ENCODE measurements at places on chromosomes 11 and 22.

GRCh38 chr11:68006606-68007166 lies 2.8 kb upstream of the UNC93B1 start:
- no peak for DNase-seq

DNA sequence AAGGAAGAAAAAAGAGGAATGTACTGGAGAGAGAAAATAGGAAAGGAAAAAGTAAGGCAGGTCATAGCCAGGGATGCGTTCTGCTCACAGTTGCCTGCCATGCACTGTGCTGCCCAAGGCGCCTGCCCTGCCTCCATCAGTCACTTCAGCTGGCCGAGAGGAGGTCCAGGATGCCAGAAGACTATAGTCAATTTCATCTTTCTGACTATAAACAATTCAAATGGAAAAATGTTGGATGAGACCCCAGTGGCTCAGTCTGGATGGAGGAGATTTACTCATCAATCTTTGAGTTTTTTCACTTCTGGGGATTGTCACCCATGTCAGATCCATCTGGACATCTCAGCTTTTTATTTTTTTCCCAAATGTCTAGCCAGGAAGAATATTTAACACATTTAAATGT lies 36.7 kb upstream of the CLMP start:
- no peak for DNase-seq

DNA sequence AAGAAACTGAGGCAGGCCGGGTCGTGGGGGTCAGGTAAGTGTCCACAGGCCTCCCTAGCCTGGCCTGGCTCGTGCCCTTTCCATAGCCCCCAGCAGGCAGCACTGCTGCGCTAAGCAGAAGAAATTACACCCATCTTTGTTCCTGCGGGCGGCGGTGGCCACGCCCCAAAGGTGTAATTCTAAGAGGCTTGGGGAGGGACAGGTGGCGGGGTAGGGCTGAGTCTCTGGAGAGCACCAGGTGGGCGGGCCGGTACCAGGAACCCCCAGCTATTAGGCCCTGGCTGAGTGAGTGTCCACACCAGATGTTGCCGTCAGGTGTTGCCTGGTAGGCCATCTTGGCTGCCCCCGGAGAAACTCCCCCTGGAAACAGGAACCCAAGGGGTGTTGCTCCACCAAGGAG lies 12.3 kb upstream of the ARAP1 start:
- DNase-seq: peak; percentile 92

DNA sequence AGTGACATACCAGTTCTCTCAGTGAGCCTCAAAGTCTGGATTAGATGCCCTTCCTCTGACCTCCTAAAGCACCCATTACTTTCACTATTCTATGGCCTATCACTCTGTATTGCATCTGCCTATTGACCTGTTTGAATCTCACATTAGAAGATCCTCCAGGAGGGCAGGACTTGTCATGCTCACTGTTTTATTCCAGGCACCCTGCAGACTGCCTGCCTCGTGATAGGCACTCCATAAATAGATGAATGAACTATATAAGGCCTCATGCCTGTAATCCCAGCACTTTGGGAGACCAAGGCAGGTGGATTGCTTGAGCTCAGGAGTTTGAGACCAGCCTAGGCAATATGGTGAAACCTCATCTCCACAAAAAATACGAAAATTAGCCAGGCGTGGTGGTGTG lies 160.1 kb upstream of the CADM1 start:
- no peak for DNase-seq

- no peak for DNase-seq
Observed at GRCh38 chr11:43521471-43521870, 159.1 kb upstream of the HSD17B12 start.

- peak; percentile 18 for DNase-seq
Observed at GRCh38 chr22:49633010-49633324, 194.7 kb downstream of the BRD1 start.

- DNase-seq: no peak
Observed at GRCh38 chr11:60362241-60362640, 16.1 kb upstream of the MS4A7 start.

DNA sequence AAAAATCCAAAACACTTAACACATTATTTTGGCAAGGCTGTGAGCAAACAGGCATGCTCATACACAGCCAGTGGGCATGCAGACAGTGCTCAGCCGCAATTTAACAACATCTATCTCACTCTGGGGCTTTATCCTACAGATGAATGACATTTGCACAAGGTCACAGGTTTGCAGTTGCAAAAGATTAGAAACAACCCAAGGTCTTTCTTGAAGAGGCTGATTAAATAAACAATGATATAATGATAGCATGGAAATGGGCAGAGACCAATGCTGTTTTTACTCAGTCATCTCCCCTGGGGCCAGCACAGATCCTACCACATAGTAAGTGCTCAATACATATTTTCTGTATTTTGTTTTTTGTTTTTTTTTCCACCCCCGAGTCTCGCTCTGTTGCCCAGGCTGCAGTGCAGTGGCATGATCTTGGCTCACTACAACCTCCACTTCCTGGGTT lies 9.4 kb downstream of the A4GALT start:
- DNase-seq: no peak

- peak; percentile 22 for DNase-seq
Observed at GRCh38 chr22:17970201-17970708, 54.1 kb downstream of the MICAL3 start.

DNA sequence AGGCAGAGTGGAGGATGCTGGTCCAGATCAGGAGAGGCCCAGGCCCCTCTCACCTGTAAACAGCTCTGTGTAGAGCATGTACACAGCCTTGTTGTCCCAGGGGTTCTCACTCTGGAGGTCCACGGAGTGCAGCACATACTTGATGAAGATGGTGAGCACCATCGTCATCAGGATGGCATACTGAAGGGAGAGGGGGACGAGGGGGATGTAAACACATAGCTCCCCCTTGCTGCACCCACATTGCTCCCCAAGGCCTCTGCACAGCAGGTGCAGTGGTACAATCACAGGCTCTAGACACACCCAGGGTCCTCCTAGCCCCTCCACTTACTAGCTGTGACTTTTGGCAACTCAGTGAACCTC lies 2.9 kb downstream of the SYVN1 start:
- no peak for DNase-seq

DNA sequence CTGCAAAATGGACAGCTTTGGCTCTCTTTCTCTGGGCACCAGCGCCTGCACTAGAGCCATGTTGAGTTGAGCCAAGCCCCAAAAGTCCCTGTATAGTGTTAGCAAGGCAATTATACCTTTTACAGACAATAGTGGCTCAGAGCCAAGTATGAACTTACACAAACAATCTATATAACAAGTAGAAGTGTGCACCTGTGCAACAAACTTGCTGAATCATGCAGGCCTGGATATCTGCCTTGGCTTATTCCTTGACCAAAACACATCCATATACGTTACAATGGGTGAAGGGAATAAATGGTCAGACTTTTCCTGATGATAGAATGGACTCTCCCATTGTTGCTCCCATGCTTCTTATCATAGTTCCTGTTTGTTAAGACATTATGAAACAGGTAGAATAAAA lies 3.8 kb upstream of the OR52I2 start:
- peak; percentile 38 for DNase-seq

DNA sequence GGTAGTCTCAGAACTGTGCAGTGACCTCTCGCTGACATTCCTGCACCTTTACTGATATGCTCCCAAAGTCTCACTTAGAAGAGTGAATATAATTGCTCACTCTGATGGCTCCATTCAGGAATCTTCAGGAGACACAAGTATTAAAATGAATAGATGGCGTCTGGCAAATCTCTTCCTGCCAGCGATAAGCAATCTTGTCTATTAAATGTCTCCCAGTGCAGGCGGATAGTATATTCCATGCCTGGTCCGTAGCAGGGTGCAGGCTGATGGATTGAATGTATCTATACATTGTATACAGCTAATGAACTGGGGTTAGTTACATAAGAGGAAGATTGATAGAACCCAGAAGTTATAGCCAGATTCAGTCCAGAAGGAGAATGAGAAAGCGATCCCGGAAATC lies 575.3 kb downstream of the NTM start:
- DNase-seq: no peak

GRCh38 chr22:38305471-38306448 lies 11.5 kb downstream of the CSNK1E start:
- peak; percentile 15 for DNase-seq

GRCh38 chr11:125070699-125071254 lies 7.7 kb downstream of the SLC37A2 start:
- no peak for DNase-seq

- peak; percentile 42 for DNase-seq
Observed at GRCh38 chr11:96062134-96062533, 138.2 kb upstream of the MTMR2 start.

DNA sequence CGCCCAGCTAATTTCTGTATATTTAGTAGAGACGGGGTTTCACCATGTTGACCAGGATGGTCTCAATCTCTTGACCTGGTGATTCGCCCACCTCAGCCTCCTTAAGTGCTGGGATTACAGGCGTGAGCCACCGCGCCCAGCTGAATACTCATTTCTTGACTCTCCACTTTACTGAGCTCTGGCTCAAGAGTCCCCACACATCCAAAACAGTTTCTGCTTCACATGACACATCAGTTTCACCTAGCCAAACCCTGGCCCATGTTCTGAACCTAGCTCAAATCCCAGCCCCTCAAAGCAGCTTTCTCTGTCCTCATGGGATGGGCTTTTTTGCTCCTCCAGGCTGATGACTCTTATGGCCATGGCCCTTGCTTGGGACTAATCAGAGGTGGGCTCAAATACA lies 9.8 kb downstream of the HYOU1 start:
- DNase-seq: no peak

- DNase-seq: no peak
Observed at GRCh38 chr11:11491589-11491988, 130.2 kb downstream of the GALNT18 start.

DNA sequence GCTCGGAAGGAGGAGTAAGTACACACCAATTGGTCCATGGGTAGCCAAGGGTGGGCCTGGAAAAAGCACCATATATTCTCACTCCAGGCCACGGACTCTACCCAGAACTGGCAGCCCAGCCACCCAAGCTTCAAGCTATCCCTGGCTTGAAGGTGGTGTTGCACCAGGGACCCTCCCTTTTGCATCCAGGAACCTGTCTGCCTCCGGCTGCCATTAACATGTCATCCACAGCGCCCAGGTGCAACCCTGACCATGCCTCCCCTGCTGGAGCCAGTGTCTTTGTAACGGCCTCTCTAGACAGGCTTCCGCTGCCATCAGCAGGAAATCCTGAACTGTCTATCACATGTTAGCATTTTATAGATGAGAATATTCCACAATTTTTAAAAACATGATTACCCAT lies 2158.5 kb upstream of the RAG2 start:
- DNase-seq: no peak

GRCh38 chr11:76234021-76234415 lies 27.7 kb upstream of the WNT11 start:
- no peak for DNase-seq

- DNase-seq: no peak
Observed at GRCh38 chr11:5521540-5521939, 5.0 kb upstream of the UBQLNL start.

DNA sequence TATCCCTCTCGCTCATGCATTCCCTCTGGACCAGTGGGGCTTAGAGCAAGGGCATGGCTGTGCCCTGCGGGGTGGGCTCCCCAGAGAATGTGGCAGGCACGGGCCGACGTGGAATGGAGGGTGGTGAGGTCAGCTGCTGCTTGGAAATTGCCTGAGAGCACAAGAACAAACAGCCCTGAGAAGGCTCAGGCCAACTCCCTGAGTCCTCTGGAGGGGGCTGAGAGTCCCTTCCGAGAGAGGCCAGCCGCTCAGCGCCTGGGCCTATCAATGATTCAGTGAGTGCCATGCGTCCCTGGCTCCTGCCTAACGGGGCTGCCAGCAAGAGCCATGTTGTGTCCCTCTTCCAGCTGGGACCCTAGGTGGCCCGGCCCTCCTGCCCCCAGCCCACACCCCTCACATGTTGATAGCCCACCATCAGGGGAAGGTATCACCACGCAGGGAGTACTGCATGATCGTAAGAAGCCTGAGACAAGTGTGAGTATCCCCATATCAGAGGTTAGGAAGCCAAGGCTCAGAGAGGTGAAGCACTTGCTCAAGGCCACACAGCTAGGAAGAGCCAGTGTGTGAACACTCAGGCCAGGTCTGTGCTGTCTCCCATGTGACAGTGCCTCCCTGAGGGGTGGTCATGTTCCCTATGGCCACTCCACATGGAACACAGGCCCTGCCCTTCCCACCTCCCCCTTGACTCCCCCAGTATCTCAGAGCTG lies 55.8 kb downstream of the NECTIN1 start:
- no peak for DNase-seq

DNA sequence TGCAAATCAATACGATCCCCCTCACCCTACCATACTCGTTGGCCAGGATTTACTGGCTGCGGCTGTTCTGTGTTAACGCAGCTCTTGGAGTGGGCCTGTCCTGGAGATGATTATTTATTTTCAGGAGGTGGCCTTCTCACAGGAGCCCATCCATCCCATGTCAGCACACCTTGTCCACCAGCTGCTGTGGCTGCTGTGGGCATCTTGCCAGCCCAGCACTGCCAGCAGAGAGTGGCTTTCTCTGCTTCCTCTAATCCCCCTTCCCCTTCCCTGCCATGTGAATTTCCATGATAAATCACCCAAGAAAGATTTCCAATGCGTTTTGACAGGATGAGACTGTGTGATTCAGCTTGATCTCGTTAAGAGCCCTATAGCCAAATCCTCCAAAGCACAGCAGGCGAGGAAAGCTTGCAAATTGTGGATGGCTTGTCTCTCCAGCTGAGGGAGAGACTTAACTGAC lies 309.1 kb upstream of the C11orf87 start:
- peak; percentile 27 for DNase-seq

Measured in NCI-H1417 (cell line).